Retinal pigment epithelial cell (primary cell): ENCODE measurements at places on chromosomes 3 and 15.

DNA sequence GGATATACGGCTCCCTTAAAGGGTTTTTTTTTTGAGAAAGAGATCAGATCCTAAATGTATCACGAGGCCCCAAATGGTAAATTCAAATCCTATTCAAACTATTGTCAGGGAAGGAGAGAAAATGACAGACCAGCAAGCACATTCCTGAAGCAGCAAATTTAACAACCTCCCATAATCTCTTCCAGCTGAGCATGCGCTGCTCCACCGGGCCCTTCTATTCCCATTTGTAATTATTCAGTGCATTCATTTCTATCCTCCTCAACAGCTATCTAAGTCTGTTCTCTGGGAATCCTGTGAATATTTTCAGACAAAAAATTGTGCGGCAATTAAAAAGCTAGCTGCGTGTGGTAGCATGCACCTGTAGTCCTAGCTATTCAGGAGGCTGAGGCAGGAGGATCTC lies 43.2 kb downstream of the MAGI1 start:
- no peak for DNase-seq

- no peak for DNase-seq
These were observed 156.6 kb downstream of the NR1D2 start for GRCh38 chr3:24101676-24102168.

DNA sequence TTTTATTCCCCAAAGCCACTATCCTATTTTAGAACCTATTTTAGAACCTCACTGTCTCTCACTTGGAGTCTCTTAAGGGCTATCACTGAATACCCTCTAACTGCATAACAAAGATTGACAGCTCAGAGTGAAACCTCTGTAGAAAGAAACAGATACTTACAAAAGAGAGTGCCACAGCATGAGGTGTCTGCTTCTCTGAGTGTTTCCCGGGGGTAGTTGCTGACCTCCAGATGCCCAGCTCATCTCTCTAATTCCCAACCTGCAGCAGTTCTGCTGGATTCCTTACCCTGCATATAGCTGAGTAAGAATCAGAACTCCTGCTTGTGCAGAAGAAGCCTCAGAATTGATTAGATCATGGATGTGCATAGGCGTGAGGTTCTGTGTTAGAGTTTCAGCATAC lies 34.5 kb downstream of the P3H2 start:
- no peak for DNase-seq

- no peak for DNase-seq
These were observed 21.4 kb downstream of the KPNA1 start for GRCh38 chr3:122493296-122493695.

DNA sequence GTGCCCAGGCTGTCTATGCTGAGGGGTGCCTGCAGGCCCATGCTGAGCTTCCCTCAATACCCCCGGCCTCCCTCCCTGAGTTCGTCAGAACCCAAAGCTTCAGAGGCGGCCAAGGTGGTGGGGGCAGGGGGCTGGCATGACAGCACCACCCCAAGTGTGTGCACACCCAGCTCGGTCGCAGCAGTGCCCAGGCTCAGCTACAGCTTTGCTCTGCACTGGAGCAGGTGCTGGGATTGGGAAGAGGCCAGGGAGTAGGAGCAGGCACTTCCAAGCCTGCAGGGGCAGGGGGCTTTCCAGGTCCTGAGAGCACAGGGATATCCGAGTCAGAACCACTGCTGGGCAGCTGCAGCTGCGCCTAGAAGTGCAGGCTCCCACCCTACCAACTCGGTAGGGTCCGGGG lies 283.9 kb downstream of the UBE2E2 start:
- no peak for DNase-seq

DNA sequence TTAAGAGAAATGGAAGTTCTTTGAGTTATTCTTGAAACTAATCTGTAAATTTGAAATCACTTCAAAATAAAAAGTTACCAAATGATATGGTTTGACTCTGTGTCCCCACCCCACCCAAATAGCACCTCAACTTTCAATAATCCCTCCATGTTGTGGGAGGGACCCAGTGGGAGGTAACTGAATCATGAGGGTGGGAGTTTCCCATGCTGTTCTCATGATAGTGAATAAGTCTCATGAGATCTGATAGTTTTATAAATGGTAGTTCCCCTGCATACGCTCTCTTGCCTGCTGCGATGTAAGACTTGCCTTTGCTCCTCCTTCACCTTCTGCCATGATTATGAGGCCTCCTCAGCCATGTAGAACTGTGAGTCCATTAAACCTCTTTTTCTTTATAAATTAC lies 690.7 kb upstream of the ZNF385D start:
- DNase-seq, result no peak

DNA sequence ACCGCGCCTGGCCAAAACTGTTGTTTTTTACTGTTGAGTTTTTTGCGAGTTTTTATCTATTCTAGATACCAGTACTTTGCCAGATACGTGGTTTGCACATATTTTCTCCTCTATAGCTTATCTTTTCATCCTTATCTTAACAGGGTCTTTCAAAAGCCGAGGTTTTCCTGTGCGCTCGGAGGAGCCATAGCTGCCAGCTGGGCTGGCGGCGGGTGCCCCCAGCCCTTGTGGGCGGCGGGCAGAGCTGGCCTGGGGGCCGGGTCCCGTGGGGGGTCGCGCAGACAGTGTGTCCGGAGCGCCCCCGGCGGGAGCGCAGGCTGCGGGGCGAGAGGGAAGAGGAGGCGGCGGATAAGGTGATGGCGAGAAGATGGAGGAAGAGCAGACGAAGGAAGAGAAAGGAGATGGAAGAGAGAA lies 11.1 kb upstream of the EIF4A2 start:
- DNase-seq, result no peak

DNA sequence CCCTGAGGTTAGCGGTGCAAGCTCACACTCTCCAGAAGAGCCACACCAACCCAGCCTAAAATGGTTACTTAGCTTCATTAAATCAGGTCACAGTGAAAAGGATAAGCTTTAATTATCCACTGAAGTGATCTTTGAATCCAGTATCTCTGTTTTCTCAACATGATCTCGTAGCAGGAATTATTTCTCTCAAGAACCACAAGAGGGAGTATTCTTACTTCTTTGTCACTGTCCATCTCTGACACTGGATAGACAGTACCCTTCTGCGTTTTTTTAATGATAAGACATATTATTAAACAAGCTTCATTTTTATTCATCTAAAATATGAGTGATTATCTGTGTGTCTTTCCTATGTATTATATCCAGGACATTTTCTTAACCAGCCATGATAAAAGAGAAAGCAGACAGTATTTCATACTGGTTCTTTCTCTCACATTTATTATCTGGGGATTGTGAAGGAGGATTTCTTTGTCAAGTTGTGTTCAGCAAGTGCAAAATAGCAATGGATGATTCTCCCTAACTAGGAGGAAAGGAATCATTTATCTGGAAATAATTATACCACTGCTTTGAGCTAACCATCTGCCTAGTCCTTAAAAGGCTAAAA lies 105.4 kb upstream of the CCDC54 start:
- DNase-seq, result peak; percentile 2

DNA sequence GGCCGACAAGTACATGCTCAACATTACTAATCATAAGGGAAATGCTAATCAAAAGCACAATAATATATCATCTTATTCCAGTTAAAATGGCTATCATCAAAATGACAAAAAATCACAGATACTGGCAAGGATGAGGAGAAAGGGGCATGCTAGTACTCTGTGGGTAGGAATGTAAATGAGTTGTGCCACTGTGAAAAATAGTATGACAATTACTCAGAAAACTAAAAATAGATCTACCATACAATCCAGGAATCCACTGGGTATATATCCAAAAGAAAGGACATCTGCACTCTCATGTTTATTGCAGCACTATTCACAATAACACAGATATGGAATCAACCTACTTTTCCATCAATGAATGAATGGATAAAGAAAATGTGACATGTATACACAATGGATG lies 1256.5 kb downstream of the SI start:
- no peak for DNase-seq

DNA sequence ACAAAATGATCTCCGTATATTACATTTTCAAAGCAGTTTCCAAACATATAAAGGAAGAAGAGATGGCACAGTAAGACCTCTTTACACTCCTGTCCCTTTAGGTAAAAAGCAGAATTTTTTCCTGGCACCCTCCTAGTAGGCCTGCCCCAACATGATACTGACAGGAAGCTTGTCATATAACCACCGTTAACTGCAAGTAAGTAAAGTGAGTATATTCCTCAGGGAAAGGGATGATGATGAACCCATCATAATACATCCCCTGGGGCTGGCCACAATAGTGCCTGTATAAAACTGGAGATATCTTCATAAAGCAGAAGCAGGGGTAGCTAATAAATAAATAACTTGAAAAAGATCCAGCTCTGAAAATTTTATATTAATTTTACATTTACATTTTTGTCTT lies 893.0 kb downstream of the DIPK2A start:
- DNase-seq, result no peak

DNA sequence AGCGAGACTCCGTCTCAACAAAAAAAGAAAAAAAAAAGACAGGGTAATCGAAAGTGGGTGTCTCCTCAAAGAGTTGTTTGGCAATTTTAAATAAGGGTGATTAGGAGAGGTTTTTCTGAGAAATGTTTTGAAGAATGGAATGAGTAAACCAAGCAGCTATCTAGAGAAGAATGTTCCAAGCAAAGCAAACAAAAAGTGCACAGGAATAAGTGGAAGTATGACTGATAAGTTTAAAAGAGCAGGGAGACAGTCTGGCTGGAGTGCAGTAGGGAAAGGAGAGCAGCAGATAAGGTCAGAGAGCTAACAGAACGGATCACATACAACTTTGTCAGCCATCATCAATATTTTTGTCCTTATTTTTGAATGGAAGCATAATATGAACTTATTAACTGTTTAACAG lies 853.5 kb downstream of the TUSC7 start:
- DNase-seq, result no peak

GRCh38 chr3:129663045-129663446 lies 56.6 kb upstream of the PLXND1 start:
- no peak for DNase-seq

DNA sequence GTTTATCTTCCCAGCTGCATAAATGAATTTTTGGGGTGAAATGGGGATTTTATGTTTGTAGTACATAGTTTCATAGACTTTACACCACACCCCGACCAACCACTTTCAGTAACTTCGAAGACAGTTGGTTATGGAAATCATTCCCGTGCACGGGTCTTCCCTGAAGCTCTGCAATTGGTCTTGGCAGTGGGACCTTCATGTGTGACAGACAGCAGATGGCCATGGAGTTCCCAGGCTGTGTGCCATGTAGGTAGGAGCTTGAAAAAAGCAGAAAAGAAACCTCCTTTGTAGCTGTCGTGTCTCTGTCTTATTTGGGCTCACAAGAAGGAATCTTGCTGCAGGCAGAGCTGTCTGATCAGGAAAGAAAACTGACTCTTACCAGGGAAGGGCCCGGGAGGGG lies 25.9 kb downstream of the EXOG start:
- no peak for DNase-seq

- no peak for DNase-seq
These were observed 32.5 kb downstream of the CA12 start for GRCh38 chr15:63349156-63349555.
